ENCODE measurements at places on chromosomes 11 and 22. TPM values are rescaled to one million over a fixed set of nuclear protein-coding genes. Genes with fewer than 3 reads are reported as not detected.

DNA sequence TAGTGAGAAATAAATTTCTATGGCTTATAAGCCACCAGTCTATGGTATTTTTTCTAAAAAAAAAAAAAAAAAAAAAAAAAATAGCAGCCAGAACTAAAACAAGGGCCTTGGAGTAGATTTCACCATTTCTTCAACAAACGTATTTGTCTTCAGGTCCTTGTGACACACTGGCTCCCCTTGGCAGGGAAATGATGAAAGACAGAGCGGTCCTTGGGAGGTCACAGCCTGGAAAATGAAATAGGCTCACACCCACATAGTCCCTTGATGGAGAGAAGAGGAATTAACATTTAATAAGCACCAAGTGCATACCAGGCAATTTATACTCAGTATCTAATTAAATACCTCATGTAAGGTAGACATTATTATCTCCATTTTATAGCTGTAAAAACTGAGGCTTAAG, 25.7 kb upstream of the ACER3 start:
- no peak for DNase-seq

GRCh38 chr11:77968337-77968736, 26.1 kb downstream of the INTS4 start:
- no peak for DNase-seq

GRCh38 chr11:32451808-32452207, 16.5 kb upstream of the WT1 start:
- DNase-seq: no peak

GRCh38 chr22:33605666-33606065, 314.6 kb downstream of the LARGE1 start:
- DNase-seq: no peak

GRCh38 chr11:75891947-75892739, 77.1 kb downstream of the UVRAG start:
- no peak for DNase-seq

- DNase-seq: no peak
Measured at GRCh38 chr11:8610532-8611116, 16.6 kb upstream of the STK33 start.

DNA sequence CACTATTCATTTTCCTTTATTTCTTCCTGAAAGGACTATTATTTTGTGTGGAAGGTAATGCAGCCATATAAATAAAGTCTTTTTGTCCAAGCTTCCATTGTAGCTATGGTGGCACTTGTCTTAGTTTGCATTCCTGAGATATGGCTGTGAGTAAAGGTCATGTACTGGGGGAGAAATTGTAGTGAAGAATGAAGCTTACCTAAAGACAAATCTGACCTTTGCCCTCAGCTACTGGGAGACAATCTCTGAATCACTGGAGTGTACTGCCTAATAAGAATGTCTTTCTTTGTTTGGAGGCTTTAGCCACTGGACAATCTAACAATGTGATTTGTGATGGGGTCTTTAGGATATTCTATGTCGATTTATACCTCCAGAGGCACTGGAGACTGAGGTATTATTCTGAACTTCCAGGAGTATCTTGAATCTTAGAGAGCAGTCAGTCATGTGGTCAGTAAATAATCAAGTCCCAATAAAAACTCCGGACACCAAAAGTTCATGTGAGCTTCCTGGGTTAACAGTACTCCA, 39.7 kb upstream of the OR5AK2 start:
- DNase-seq: no peak

DNA sequence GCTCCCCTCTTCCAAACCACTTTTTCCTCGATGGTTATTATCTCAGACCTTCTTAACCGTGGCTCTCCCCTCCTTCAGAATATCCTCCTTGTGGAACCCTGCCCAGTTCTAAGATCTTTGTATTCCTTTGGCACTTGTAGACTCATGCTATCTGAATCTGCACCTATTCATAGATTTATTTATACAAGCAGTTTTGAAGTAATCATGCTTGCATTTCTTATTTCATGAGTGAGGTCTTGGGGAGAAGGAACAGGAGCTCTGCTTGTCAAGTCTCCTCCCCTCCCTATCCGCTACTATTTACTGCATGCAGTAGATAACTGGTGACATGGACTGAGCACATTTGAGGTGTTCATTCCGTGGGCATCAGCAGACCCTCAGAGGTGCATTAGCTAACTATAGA, 5.4 kb upstream of the MADD start:
- DNase-seq: no peak

DNA sequence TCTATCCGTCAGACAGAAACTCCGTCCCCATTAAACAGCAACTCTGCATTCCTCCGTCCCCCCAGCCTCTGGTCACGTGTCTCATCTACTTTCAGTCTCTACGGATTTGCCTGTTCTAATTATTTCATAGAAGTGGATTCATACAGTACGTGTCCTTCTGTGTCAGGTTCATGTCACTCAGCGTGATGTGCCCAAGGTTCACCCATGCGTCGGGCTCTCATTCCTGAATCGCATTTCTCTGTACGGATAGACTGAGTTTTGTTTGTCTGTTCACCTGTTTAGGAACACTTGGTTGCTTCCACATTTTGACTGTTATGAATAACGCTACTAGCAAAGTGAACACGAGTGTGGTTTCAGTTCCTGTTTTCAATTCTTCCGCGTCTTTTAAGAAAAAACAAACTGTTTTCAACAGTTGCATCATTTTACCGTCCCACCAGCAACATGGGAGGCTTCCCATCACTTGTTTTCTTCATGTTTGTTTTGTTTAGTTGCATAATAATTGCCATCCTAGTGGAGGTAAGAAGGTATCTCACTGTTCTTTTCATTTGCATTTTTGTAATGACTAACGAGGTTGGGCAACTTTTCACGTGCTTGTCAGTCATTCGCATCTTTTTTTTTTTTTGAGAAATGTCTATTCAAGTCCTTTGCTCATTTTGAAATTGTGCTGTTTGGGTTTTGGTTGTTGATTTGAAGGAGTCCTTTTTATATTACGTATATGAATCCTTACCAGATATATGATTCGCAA, 8.9 kb upstream of the NLRP6 start:
- DNase-seq: no peak

DNA sequence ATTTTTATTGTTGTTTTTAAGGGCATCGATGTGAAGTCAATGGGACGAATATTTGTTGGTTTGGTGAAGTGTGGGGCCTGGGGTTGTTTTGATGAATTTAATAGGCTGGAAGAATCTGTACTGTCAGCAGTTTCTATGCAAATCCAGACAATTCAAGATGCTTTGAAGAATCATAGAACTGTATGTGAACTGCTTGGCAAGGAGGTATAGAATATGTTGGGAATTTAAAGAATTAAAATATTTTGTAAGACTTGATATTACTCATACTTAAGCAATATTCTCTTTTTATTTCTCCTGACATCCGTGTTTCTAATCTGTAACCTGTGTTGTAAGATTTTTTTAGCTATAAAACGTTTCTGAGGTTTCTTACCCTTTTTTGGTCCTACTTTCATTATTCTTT, 61.6 kb downstream of the DYNC2H1 start:
- DNase-seq: peak; percentile 2

- DNase-seq: no peak
Measured at GRCh38 chr11:61610905-61611304, 30.0 kb upstream of the SYT7 start.

DNA sequence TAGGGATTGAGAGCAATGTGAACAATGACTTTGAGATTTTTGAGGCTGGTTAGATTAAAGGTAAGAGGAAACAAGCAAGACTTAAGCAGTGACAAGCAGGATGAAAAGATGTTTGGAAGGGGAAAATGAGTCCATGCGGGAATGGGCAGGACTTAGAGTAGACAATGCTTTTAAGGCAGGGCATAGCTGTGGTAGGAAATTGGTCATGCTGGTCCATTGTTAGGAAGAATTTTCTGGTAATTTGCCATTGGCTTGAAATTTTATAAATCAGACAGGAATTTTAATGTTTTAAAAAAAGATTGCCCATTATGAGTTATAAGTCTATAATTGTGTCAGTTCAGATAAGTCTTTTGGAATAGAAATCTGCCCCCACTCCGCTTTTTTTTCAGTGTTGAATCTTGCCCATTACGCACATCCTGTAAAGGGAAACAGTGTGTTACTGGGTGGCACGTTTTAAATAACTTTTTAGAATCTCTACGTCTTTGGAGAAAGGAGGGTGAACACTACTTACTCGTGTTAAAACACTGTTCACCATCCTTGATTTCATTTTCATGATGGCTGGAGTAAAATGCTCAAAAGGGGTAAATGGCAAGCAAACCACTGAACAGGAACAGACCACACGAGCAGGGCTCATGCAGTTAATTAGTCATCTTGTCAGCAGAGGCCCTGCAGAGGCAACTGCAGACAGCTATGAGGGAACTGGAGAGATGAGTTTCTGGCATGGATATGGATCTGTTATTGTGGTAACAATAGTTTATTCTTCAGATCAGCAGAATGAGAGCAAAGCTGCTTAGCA, 25.0 kb downstream of the SWAP70 start:
- peak; percentile 78 for DNase-seq

DNA sequence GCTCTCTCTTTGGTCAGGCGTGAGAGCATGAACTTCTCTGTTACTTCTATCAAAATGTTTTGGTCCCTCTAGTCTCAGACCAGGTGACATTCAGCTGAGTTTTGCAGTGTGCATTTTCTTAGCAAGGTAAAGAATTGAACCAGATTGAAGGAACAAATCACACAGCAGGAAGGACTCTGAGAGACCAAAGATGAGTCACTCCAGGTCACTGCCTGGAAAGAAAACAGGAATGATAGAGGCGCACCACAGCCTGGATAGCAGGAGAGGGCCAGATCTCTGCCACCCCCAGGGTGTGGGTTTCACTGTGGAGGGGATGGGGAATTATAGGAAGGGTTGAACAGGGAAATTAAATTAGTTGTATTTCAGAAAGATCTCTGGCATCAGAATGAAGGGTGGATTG, 788.3 kb downstream of the NTM start:
- DNase-seq: no peak

DNA sequence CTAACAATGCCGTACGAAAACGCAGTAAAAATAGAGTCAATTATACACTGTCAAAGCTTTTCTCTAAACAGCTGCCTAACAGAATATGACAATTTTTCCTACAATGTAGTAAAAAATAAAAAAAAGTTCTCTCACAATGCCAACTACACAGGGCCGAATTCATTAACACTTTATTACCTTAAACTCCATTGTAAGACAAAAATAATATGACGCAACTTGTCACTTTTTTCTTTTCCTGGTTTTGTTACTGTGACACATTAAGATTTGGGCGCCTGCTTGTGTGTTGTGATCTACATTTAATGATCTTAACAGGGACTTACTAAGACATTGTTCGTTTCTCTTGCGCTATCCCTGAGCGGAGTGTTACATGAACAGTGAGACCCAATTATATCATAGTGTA, 204.1 kb downstream of the INSC start:
- no peak for DNase-seq

- no peak for DNase-seq
Measured at GRCh38 chr11:126477535-126478305, 122.2 kb downstream of the ST3GAL4 start.

- peak; percentile 64 for DNase-seq
Measured at GRCh38 chr11:107018902-107019493, 722 bp upstream of the GUCY1A2 start.

DNA sequence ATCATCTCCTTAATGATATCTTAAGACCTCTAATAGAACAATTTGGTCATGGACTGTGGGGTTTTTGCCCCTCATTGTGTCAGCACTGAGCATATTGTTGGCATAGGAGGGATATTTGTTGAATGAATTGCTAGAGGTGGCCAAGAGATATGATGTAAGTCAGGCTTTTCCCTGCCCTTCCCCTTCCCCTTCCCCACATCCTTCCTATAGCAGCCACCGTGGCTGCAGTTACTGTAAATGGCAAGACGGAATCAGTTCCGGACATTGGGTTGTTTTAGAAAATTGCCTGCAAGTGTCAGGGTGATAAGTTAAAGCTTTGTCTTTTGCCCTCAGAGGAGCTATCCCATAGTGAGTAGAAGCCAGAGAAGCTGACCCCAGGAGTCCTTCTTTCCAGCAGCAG, 23.0 kb downstream of the LIMK2 start:
- DNase-seq: no peak

Gene KCNE3
- 0.01 TPM for polyA plus RNA-seq

Gene MPEG1
- not detected for polyA plus RNA-seq

Gene APOC3
- polyA plus RNA-seq: not detected

Gene PRRG4
- polyA plus RNA-seq: 4.1 TPM

Gene BCO2
- 0.24 TPM for polyA plus RNA-seq

Gene APOL6
- polyA plus RNA-seq: 3.0 TPM

Data from foreskin keratinocyte (primary cell).